ENCODE measurements at places on chromosomes 11 and 22.

DNA sequence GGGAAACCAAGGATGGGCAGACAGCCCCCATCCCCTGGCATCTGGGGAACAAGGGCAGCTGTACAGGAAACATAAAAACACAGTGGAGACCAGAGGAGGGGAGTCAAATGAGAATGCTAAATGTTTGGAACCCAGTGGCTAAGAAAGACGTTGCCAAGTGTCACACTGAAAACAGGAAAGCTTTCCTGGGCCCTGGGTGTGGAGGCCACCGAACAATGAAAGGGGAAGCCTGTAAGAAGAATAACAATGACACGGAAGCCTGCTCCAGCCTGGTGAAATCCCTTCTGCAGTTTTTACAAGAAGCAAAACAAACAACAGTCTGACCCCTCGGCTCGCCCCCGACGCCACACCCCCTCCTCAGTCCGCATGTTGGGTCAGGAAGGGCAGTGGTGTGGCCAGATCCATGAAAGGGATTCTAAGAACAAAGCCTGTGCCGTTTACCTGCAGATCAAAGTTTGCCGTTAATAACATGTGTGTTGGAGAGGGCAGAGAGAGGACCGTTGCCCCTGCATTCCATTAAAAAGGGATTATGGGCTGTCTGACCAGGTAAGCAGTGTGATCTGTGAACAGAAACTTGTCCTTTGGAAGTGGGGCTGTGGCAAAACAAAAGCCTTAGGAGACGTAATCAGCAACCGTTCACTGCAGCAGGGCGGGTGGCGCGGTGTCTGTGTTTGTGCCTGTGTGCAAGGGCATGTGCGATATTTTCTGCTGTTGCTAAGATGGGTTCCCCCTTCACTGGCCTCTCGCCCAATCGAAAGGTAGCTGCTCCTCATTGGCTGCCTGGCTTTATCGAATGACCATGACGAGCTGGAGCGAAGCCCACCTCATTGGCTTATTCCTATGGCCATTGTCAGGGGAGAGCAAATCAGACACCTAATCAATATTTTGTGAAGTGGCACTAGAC, 113.7 kb upstream of the BLID start:
- peak; percentile 89 for DNase-seq

DNA sequence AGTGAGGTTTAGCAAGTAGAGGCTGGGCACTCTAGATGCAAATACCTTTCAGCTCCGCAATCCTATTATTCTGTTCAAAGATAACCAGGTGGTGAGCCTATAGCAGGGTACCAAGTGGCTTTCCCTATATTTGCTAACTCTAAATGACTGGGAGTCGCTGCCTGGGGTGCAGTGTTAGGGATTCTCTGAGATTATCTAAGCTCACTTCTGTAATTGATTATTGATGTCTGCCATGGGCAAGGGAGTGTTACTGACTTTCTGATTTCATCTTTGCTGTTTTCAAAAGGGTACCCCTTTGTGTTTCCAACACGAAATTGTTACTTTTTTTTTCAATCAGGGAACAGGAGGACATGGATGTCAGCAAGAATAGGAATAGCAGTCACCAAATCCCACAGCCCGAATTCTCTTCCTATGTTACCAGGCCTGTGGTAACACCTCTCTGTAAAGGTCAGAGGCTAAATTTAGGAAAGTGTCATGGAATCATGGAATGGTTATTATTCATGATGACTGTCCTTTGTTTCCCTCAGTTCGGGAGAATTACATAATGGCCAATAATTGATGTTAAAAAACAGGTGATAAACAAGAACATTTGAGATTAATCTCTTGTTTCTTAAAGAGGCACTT, 62.6 kb upstream of the CRYBB3 start:
- DNase-seq: no peak

GRCh38 chr22:35393116-35394010, 6.6 kb upstream of the MCM5 start:
- no peak for DNase-seq

DNA sequence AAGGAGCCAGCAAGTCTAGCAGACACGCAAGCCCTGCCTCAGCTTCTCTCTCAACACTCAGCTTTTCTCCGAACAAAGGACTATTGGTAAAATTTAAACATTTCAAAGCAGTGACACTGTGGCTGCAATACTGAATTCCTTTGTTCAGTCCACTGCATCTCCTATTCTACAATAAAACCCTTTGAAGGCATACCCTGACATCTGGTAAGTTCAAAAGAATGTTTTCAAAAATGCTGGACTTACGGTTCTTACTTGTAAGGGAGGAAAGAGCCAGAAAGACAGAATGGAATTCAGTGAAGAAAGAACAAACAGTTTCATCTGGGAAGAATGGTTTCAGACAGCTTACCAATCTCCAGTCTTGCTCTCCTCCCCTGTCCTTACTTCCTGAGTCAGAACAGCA, 12.7 kb upstream of the OR8K1 start:
- DNase-seq: no peak

GRCh38 chr22:44070029-44070428, 45.9 kb downstream of the PARVB start:
- no peak for DNase-seq

DNA sequence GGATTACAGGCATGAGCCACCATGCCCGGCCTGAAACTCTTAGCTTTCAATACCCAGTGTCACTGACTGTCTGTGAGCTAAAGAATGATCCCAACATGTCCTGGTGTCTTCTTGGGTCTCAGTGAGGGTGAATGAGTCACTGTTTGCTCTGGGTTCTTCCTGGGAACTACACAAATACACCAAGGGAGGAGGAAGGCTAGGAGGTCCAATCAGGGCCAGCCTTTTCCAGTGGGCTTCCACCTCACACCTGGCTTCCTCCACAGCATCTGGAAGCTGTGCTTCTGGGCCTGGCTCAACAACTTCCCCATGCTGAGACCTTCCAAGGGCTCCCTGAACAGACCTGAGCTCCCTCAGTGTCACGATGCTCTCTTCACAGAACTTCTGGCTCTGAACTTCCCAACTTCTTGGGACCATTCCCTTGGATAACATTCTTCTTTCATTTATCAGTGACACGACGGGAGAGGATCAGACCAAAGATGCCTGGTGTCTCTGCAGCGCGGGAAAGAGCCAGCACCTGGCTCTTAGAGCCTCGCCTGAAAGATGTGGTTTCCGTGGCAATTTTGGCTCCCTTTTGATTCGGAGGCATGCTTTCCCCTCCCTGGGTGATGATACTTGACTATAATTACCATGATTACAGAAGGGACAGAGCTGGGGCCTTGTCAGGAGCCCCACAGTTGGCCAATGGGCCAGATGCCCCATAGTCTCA, 22.3 kb upstream of the CHRM4 start:
- DNase-seq: no peak

- DNase-seq: peak; percentile 48
Observed at GRCh38 chr11:65440831-65441499, 18.4 kb downstream of the NEAT1 start.

- no peak for DNase-seq
Observed at GRCh38 chr11:71991494-71991893, 7.2 kb upstream of the IL18BP start.

DNA sequence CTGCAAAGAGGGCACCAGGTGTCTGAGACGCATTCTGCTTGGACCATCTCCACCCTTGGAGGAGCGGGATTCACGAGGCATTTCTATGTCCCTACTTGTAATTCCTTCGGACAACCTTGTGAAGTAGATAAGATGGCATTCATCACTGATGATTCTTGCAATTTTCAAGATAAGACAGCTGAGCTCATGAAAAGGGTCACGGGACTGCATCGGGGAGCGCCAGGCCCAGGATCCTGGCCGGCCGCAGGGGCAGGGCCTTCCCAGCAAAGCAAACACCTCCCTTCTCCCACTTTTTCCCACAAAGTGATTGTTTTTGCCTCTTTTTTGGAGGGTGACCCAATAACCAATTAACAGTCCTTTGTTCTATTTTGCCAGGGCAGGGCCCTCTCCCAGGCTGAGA, 8.4 kb downstream of the LIF start:
- no peak for DNase-seq

DNA sequence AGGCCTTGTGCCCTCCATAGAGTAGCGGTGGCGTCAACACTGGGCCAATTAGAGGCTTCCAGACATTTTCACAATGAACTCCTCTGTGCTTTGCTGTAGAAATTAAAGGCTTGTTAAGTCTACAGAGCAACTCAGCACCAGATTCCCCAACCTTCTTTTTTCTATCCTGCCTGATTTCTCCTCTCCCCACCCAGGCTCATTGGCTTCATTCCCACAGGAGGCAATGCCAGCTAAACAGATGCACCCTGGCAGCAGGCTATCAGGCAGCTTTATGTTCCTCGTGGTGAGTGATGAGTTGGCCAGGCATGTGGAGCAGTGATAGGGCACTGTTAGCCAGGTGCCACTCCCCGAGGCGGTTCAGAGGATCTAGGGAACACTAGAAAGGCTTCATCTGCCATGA, 4.8 kb downstream of the DIXDC1 start:
- DNase-seq: no peak

DNA sequence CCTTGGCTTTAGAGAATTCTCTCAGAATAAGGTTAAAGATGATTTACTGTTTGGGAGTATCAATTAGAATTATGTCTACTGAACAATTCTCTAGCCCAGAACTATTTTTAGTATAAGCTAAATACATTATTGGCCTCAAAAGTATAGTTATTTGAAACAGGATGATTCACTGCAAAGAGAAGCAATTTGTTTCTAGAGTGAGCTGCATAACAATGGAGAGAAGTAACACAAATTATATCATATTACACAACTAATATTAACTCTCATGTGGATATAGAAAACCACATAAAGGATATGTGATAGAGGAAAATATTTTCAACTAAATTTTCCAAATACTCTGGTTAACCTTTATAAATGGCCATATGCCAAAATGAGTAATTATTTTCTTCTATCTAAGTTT, 24.9 kb downstream of the PGM2L1 start:
- DNase-seq: no peak

DNA sequence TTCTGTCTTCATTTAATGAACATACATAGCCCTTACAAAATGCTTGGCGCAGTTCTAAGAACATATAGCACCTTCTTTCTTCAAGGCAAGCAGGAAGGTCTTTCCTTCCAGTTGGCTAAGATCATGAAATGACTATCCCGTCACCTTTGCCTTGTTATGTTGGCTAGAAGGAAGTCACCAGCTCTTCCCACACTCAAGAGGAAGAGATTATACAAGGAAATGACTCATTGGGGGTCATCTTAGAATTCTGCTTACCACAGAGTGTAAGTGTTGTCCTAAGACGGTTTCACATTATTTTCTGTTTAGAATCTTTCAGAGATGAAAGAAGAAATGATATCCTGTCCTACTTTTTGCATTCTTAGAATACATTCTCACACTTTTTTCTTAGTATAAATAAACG, 808.0 kb upstream of the LUZP2 start:
- DNase-seq: peak; percentile 16

- DNase-seq: no peak
Observed at GRCh38 chr22:47059076-47059475, 296.6 kb downstream of the TBC1D22A start.

DNA sequence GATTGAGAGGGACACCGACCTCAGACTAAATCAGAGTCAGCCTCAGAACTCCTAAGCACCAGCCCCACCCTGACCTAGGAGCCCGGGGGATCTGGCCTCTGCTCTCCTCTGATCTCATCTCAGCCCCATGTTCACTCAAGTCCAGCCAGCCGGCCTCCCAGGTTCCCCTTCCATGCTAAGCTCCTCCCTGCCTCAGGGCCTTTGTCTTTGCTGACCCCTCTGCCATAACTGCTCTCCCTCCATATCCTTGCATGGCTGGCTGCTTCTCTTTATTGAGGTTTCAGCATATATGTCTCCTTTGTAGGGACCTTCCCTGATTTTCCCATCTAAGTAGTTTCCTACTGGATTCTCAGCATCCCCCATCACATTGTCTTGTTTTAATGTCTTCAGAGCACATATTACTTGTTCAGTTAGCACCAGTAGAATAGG, 780 bp upstream of the SLC15A3 start:
- DNase-seq: no peak

DNA sequence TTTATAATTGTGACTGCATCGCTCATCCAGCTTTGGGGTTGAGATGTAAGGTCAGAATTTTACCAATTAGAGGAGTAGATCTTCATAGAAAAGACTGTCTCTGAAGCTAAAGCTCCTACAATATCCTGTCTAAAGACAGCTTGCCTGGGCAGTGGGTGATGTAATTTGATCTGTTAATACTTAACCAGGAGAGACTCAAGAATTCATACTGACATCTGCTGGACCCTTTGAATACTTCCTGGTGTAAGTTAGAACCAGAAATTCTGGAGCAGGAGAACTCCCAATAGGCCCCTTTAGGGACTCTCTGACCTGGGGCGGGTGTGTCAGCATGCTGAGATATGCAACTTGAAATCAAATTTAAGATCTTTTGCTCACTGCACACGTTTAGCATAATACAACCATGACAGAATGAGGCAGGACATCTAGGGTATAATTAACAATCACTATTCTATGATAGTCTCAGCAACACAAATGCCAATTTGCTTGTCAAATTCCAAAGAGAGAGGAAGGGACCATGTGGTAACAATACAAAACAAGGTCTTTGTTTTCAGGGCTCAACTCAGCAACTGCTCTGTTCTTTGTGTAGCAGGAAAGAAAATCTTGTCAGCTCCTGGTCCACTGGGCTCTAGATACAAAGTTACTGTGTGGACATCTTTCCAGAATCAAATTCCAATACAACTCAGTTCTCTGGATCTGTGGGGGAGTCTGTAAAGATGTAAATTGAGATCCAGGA, 143.9 kb downstream of the INSC start:
- DNase-seq: no peak

DNA sequence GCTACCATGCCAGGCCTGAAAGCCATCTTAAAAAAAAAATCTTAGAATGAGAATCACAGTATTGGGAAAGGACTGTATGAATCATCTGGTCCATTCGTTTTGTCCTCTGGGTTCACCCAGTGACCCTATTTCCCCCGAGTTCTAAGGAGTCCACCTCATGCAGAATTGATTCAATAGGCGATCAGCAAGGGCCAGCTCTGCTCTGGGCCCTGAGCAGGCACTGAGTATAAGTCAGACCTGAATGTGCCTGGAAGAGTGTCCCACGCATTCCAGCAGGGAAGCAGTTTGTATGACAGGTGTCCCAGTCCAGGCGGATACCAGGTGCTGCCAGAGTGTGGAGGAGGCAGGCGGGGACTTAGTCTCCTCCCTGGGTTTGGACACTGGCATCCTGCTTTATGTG, 883 bp upstream of the HMOX1 start:
- DNase-seq: peak; percentile 32

DNA sequence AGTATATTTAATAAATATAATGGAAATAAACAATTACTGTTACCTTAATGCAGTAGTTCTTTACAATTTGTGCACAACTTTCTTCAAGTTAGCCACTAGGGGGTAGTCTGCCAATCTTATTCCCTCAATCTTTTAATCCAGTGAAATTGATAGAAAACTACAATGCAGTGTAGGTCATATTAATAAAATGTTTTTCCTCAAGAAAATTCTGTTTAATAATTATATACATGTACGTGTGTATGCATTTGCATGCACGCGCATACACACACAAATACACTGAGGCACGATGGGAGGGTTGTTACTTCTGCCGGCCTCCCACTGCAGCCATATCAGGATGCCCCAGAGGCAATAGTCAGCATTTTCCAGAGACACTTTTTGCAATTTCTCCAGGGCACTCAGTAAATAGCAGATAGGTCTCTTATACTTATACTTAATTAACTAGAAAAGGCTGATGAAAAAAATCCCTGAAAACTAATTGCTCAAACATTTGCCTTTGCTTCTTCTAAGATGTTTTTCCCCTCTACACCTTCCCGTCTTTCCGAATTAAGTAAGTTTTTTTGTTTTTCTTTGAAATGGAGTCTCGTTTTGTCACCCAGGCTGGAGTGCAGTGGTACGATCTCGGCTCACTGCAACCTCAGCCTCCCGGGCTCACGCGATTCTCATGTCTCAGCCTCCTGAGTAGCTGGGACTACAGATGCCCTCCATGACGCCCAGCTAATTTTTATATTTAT, 3.1 kb downstream of the GAB2 start:
- peak; percentile 23 for DNase-seq

Data from endothelial cell of umbilical vein (primary cell).